Activated CD4-positive, CD25-positive, alpha-beta regulatory T cell (primary cell): ENCODE measurements at places on chromosomes 4 and X.

DNA sequence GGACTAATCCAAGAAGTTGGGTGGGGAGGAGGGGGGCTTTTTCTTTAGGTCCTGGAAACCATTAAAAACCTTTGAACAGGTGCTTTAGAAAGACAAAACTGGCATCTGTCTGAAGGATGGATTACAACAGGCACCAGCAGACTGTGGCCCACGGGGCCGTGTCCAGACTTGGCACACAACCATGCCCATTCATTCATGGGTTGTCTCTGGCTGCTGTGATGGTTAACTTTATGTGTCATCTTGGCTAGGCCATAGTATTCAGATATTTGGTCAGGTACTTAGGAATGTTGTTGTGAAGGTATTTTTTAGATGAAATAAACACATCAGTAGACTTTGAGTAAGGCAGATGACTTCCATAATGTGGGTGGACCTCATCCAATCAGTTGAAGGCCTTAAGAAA lies 45.5 kb downstream of the TBL1X start:
- DNase-seq: no peak

GRCh38 chr4:129371926-129372325 lies 276.0 kb downstream of the C4orf33 start:
- DNase-seq: no peak

- DNase-seq: no peak
These were observed 68.1 kb upstream of the GRXCR1 start for GRCh38 chr4:42824278-42824977.

- no peak for DNase-seq
These were observed 10.1 kb upstream of the ADH1A start for GRCh38 chr4:99300934-99301333.

DNA sequence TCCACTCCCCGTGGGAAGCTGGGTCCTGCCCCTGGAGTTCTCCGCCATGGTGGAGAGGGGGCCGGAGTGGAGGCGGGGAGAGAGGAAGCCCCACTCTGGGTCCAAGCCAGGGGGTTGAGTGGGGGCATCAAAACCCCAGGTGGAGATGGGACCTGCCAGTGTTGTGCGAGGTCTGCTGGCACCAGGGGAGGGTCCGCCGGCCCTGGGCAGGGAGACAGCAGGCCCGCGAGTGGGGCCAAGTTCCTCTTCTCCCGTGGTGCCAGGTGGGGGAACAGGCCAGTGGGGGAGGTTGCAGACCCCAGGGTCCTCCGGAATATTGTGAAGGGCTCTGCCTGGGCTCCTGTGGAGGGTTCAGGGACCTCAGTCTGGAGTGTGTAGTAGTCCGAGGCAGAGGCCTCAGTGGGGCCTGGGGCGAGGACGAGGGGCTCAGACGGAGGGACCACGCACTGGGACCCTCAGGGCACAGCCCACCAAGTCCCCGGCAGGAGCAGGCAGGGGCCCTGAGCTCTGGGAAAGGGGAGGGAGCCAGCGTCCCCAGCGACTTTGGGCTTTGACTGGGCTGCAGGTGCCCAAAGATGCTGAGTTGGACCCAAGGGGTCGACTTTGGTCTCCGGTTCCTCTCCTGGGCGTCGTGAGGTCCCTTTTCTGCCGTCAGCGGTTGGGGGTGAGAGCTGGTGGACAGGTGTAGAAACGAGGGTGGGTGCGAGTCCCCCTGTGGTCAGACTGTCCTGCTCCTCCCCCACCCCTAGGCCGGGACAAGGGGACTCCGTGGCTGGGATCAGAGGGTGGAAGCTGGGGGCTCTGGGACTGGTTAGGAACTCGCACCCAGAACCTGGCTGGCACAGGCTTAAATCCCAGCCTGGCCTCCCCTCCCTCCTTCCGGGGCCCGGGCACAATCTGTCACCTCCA lies 43.8 kb upstream of the NKX1-1 start:
- no peak for DNase-seq

DNA sequence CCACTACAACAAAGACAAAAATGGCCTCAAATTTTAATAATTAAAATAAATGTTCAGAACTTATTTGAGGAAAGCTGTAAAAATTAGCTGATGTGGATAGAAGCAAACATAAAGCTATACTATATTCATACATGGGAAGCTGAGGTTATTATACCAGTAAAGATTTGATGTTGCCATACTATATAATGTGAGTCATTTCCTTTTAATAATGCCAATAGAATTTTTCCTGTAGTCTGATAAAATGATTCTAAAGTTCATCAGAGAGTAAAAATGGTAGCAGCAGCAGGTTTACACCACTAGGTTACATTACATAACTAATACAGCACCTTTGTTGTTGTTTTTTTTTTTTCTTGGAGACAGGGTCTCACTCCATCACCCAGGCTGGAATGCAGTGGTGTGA lies 45.5 kb upstream of the CYP2U1 start:
- no peak for DNase-seq

GRCh38 chrX:111353793-111354192 lies 58.2 kb downstream of the DCX start:
- no peak for DNase-seq

GRCh38 chrX:119130911-119131310 lies 3.3 kb upstream of the KIAA1210 start:
- no peak for DNase-seq

- no peak for DNase-seq
These were observed 324.3 kb downstream of the PTTG2 start for GRCh38 chr4:38284294-38285030.

DNA sequence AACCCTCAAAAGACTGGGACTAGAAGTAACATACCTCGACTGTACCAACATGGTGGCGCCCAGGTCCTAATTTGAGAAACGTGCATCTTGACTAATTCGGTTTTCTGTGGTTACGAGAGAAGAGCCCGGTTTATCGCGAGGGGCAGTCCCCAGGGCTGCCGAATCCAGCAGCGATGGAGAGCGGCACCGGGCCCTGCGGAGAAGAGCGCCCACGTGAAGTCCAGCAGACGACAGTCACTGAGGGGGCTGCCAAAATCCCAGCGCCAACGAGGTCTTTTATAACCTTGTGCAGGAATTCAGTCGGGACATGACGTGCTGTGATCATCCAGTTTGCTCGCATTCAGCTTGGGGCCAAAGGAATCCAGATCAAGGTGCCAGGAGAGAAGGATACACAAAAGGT lies 187.5 kb upstream of the SLITRK2 start:
- no peak for DNase-seq

GRCh38 chrX:19372547-19373331 lies 29.0 kb downstream of the PDHA1 start:
- DNase-seq: no peak

DNA sequence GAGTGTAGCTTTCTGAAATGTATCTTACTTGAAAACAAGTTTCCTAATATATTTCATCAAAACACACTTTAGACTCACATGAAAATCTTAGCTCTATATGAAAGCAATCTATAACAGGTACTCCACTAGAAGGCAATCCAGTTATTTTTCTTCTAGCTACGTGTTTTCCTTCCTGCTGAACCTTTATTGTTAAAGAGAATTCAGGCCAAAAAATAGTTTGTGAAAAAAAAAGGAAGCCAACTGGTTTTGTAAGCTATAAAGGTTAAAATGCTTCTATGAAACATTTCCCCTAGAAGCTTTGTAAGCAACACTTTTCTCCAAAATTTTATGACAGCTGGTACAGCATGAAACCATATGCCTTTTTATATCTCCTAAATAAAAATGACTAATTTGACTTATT lies 304.7 kb upstream of the DIAPH2 start:
- no peak for DNase-seq

GRCh38 chrX:155778844-155779553 lies 102.1 kb upstream of the VAMP7 start:
- no peak for DNase-seq

GRCh38 chr4:159134429-159134828 lies 31.6 kb downstream of the RAPGEF2 start:
- DNase-seq: no peak

- no peak for DNase-seq
These were observed 47.8 kb downstream of the CRLF2 start for GRCh38 chrX:1164322-1165288.

DNA sequence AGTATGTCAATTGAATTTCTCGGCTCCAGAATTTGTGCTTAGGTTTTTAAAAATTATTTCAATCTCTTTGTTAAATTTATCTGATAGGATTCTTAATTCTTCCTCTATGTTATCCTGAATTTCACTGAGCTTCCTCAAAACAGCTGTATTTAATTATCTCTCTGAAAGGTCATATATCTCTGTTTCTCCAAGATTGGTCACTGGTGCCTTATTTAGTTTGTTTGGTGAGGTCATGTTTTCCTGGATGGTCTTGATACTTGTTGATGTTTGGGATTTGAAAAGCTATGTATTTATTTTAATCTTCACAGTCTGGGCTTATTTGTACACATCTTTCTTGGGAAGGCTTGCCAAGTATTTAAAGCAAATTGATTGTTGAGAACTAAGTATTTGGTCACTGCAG lies 24.7 kb upstream of the HERC3 start:
- no peak for DNase-seq

GRCh38 chr4:70760662-70761061 lies 38.9 kb downstream of the RUFY3 start:
- no peak for DNase-seq

- no peak for DNase-seq
These were observed 20.7 kb downstream of the SETD7 start for GRCh38 chr4:139535228-139535870.

- DNase-seq: no peak
These were observed 88.8 kb upstream of the FAM9B start for GRCh38 chrX:9122519-9123245.

GRCh38 chrX:105608745-105609144 lies 213.6 kb upstream of the NRK start:
- DNase-seq: no peak

DNA sequence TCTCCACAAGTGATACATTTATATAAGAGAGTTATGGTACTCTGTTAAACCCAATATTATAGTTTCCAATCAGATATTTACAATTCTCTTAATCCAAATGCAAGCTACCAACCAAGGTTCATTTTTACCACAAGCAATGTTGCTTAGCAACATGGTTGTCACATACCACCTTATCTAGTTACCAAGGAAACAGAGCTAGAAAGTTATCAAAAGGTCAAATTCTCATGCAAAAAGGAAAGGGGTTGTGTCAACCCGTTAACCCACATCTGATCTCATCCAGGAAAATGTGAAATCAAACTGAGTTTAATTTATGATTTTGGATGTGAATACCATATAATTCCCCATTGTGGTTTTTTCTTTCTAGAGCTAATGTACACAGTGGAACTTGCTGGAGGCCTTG lies 274.1 kb upstream of the MAGEB2 start:
- DNase-seq: no peak

- no peak for DNase-seq
These were observed 30.9 kb downstream of the RNF212 start for GRCh38 chr4:1082215-1083182.

DNA sequence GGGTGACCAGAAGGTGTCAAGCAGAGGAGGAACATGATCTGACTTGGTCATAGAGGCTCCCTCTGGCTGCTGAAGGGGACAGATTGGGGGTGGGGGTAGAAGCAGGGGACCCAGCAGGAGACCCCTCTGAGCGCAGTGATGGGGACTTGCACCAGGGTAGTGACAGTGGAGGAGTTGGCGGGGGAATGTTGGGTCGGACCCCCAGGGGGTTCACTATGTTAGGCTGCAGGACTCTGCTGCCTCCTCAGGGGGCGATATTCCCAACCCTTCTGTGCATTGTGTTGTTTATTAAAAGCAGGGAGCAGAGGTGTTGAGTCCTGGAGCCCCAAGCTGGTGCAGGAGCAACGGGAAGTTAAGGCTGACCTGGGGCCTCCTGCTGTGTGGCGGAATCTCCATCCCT lies 8.8 kb downstream of the WDR13 start:
- DNase-seq: no peak

DNA sequence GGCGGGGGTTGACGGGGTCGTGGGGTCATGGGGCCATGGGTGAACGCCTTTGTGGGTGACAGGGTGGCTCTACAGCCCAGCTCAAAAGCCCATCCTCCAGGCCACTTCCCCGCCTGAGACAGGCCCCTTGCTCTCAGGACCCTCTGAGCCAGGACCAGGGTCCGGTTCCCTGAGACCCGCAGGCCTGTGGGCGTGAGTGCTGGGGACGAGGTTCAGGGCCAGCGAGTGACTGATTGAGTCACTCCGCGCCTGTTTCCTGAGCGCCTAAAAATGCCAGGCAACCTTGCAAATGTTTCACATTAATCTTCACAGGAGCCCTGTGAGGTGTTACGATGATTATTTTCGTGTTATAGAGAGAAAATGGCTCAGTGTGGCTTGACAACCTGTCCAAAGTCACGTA lies 97.8 kb downstream of the ZNF674 start:
- no peak for DNase-seq

- no peak for DNase-seq
These were observed 104.6 kb upstream of the IGFBP7 start for GRCh38 chr4:57214654-57215411.

DNA sequence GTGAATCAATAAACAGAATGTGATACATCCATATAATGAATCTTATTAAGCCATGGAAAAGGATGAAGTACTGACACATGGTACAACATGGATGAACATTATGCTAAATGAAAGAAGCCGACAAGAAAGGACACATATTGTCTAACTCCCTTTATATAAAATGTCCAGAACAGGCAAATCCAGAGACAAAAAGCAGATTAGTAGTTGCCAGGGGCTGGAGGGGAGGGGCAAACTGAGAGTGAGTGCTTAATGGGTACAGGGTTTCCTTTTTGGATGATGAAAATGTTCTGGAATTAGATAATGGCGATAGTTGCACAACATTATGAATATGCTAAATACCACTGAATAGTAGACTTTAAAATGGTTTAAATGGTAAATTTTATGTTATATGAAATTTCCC lies 17.4 kb downstream of the ADGRG4 start:
- DNase-seq: no peak

GRCh38 chr4:145493166-145493565 lies 11.5 kb downstream of the SMAD1 start:
- no peak for DNase-seq

DNA sequence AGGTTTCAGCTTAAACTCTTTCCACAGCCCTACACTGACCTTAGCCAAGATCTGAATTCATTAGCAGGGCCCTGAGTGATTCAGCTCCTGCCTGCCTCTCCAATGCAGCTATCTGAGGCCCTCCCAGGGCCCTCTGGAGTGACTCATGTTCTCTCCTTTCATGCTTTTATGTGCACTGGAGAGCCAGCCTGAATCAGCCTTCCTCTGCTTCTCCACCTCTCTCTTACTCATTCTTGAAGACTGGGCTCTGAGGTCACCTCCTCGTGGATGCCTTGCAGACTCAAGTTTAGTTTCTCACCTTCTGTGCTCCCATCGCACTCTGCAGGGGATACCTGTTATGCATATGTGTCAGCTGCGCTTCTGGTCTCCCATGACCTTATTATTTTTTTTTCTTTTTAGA lies 3.1 kb upstream of the OCIAD2 start:
- no peak for DNase-seq
